ENCODE measurements at places on chromosomes 1 and 21.

GRCh38 chr1:2275796-2276536 is 47.8 kb downstream of the SKI start:
- DNase-seq, result no peak

- no peak for DNase-seq
Observed at GRCh38 chr21:27582948-27583430, 616.1 kb upstream of the ADAMTS5 start.

- no peak for DNase-seq
Observed at GRCh38 chr1:240820816-240821215, 208.9 kb upstream of the GREM2 start.

GRCh38 chr1:119987112-119987511 is 82.3 kb downstream of the NOTCH2 start:
- DNase-seq, result no peak

- no peak for DNase-seq
Observed at GRCh38 chr1:96220651-96221050, 500.9 kb upstream of the PTBP2 start.

DNA sequence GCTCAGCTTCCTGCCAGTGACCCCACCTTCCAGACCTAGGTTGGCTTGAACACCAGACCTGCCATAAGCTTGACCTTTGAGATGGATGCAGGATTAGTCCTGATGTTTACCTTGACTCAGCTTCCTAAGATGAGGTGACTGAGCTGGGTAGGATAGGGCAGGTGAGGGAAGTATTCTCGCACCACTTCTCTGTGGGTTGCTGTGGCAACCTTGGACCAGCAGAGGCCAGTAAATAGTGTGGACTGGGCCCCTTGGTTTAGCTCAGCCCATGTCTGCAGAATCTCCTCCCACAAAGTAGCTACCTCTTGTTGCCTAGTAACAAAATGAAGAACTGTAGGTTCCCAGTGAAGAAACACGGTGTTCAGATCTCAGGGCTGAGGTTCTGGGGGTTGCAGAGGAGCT is 8.4 kb downstream of the RPS6KA1 start:
- no peak for DNase-seq

DNA sequence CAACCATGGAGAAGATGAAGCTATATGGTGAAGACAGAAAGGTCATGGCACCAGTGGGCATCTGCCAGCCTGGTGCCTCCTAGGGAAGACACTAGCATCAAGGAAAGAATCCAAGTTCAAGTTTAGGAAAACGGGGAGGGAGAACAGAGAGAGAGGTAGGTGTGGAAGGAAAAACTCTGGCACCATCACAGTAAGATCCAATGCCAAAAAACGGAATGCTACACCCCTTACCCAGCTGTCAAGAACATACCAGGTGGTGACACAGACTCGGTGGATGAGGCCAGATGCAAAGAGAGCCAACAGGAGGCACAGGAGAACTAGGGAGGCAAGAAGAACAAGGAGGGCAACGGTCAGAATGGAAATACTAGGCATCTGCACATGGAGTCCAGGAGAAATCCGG is 3.6 kb downstream of the KRTCAP2 start:
- DNase-seq, result no peak

- no peak for DNase-seq
Observed at GRCh38 chr21:30148906-30149305, 17.7 kb downstream of the CLDN17 start.

DNA sequence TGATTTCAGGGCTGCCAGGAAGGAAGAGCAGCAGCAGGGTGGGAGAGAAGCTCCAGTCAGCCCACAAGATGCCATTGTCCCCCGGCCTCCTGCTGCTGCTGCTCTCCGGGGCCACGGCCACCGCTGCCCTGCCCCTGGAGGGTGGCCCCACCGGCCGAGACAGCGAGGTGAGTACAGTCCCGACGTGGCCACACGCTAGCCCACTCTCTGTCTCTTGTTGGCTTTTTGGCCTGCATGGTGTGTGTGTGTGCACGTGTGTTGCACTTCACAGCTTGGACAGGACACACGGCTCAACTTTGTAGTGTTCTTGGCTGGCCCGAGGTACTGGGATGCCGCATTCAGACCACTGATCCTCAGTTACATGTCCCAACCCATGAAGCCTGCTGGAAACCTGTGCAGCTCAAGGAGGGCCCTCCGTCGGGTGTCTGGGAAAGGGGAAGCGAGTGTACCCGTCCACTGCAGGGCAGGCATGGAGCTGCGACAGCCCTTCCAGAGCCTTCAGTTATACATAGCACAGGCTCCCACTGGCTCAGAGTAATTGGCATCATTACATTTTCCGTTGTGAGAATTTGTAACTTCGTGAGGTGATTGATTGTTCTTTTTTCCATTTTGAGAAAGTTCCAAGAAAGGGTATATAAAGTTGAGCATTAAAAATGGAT is 454 bp downstream of the CORT start:
- DNase-seq, result no peak

DNA sequence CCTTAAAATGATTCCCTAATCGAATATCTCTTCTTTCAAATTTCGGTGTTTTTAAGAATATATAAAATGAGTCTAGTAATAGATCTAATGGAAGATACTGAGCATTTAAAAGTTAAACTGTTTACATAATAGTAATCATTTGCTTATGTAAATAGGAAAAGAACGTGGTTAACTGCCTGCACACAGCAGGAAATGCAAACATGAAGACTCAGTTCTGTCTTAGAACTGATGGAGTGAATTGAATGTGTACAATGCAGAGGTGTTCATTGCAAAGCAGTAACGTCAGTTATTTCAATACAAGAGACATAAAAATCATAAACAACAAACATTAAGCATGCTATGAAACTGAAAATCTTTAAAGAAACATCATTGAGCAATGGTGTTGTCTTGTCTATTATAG is 359.4 kb upstream of the ADAMTS5 start:
- no peak for DNase-seq

DNA sequence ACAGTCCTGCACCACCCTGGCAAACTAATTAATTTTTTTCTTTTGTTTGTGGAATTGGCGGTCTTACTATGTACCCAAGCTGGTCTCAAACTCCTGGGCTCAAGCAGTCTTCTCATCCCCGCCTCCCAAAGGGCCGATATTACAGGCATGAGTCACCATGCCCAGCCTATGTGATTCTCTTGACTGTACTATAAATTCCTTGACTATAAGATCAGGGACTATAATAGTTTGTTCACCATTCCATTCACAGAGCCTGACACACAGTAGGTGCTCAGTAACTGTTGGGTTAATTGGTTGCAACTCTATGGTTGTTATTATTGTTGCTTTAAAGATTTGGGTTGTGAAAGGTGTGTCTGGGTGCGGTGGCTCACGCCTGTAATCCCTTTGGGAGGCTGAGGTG is 17.2 kb downstream of the DAP3 start:
- DNase-seq, result no peak

- DNase-seq, result no peak
Observed at GRCh38 chr1:9920606-9921005, 10.5 kb upstream of the CTNNBIP1 start.

GRCh38 chr21:43331962-43332828 is 94.7 kb downstream of the SIK1 start:
- DNase-seq, result no peak

DNA sequence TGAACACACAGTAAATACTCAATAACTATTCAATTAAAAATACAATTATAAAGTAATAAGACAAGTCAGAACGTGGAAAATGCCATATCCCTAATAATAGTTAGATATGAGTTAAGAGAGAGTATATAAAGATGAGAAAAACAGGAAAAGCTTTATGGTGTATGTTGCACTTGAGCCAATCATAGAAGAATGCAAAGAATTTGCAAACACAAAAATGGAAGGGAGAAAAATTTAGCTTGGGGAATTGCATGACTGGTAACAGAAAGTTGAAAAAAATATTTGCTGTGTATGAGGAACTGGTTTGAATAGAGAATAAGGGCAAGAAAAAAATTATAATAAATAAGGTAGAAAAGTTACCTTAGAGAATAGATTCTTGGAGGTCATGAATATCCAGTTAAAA is 739.6 kb upstream of the CXADR start:
- no peak for DNase-seq

- no peak for DNase-seq
Observed at GRCh38 chr1:206925106-206925736, 3.5 kb upstream of the FCMR start.

DNA sequence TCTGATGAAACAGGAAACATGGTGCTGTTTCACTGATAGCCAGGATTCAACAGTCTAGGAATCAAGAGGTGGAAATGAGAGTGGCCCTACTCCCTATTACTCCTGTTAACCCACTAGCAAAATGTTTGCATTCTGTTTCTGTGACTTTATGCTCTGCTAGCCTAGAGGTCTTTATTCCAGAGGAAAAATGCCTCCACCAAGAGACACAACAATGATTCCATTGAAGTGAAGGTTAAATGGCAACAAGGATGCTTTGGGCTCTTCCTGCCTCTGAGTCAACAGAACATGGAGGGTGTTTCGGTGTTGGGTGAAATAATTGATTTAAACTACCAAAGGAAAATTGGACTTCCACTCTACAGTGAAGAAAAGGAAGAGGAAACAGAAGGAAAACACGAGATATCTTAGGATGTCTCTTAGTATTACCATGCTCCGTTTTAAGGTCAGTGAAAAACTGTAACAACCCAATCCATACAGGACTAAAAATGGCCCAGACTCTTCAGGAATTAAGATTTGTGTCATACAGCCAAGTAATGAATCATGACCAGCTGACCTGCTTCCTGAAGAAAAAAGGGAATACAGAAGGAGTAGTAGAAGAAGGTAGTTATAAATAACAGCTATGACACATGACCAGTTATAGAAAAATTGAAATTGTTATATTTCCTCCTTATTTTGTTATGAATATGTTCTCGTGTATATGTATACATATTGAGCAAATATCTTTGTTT is 1237.8 kb downstream of the NCAM2 start:
- no peak for DNase-seq

DNA sequence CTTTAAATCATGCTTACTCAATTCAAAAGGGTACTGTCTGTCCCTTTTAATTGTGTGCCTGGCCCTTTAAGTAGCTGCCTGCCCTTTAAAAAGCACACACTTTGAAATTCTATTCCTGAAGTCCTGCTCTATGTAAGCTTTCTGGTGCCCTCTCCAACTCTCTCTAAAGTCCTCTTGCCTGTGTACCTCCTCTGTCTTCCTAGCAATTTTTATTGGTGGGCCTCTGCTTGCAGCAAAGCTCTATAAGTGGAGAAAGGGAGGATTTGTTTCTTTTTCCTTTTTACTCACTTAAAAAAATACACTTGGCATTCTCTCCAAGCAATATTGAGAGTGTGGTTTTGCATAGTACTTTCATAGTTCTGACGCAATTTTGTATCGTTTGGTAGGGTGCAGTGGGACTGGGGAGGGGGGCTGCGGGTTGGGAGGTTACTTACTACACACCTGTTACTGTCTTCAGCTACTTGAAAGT is 135.4 kb downstream of the LMO4 start:
- DNase-seq, result no peak

DNA sequence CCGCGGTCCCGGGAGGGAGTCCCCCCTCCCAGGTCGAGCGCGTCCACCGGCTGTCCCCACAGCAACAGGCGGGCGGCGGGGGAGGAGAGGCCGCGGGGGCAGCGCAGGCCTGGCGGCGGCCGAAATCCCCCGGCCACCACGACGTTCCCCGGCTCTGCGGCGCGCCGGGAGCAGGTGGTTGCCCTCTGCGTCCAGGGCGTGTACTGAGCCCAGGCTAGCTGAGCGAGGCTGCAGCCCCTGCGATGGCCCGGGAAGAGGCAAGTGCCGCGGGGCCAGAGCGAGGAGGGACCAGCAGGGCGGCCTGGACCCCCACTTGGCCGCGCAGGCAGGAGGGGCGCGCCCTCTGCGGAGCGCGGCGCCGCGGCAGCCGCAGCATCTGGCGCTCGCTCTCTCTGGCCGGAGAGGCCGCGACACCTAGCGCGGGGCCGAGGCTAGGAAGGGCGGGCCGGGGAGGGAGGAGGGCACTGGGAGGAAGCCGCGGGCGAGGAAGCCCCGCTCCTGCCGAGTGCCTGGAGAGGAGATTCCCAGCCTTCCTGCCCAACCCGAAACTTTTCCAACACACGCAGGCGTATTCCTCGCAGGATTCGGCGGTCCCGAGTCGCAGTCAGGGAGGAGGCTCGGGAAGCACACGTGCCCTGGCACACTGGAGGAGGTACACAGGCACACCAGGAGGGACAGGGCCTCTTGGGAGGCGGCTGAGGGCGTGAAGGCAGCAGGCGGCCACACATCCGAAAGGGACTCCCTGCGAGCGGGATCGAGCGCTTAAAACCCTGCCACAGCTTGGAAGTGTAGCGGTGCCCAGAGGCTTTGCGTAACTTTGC is 4.9 kb upstream of the PROX1 start:
- DNase-seq, result no peak

DNA sequence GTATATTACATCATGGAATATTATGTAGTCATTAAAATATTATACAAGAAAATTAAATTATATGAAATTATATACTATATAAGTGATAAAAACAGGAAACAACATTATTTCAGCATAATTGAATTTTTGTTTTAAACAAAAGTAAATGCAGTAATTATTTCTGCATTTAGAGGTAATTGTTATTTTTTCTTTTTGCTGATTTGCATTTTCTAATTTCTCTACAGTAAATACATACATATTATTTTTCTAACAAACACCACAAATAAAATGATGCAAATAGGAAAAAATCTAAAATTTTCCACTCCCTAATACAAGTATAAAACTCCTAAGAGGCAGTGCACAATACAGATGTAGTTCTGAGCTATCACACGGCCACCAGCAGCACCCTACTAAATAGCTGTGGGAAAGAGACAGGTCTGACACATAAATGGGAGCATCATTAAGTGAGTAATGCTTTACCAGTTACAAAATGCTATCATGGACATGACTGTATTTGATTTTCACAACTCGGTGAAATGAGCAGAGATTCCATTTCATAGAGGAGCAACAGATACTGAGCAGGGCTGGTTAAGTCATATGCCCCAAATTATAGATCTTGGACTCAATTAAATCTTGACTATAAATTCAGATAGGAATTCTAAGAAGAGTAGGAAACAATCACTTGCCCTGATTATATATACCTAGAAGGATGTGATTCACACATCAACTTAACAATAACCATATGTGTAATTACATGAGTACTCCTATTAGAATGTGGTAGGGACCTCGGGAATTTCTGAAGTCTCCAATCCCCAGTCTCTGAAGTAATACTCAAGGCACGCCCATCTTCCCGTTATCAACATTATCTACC is 49.0 kb downstream of the NRIP1 start:
- no peak for DNase-seq

- no peak for DNase-seq
Observed at GRCh38 chr1:15992582-15993500, 11.2 kb upstream of the SRARP start.

GRCh38 chr1:147245586-147246021 is 3.1 kb downstream of the CHD1L start:
- no peak for DNase-seq

- no peak for DNase-seq
Observed at GRCh38 chr1:196317535-196318522, 290.4 kb downstream of the KCNT2 start.

GRCh38 chr1:223717695-223718363 is 5.5 kb downstream of the CAPN2 start:
- DNase-seq, result no peak

DNA sequence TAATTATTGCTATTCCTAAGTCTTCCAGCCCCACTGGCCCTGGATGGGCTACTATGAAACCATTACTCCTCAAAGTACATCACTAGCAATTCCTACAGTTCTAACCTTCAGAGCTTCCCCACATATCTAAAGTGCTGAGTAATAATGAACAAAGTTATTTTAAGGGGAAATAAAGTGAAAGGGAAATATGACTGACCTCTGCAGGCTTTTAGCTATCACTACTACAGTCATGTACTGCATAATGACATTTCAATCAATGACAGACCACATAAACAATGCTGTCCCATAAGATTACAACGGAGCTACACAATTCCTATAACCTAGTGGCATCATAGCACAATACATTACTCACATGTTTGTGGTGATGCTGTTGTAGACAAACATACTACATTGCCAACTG is 32.5 kb upstream of the ASPM start:
- no peak for DNase-seq
